ENCODE measurements at places on chromosomes 7 and 10.
A peak's percentile ranks its signal among the peaks of the same experiment; 100 is the strongest.

DNA sequence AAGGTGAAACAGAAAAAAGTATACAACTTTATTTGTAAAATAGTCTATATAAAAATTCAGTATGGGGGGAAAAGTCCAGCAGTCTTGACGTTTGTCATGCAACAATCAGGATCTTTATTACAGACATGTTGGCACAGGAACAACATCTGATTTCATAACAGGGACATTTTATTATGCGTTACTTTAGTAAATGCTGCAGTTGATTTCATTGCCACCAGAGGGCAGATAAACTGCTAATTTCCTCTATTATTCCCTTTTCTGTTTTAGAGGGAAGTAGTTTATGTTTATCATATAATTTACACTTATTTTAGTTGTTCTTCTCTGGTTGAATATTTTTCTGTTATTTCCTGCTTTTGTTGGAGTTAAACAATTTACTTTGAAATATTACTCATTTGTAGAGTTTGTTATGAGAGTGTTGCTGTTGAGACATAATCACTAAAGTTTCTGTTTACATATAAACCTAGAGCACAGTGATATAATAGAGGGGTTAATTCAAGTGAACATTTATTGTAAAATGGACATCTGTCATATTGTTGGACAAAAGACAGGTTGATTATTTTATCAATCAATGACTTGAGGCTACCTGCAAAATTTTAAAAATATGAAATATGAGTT lies 3.3 kb downstream of the PLXDC2 start:
- no peak for DNase-seq

GRCh38 chr10:32017044-32017443 lies 39.2 kb downstream of the KIF5B start:
- DNase-seq, result no peak

- no peak for DNase-seq
Observed at GRCh38 chr7:7585241-7585928, 18.7 kb downstream of the MIOS start.

- DNase-seq, result no peak
Observed at GRCh38 chr7:4103352-4104091, 578.6 kb upstream of the FOXK1 start.

DNA sequence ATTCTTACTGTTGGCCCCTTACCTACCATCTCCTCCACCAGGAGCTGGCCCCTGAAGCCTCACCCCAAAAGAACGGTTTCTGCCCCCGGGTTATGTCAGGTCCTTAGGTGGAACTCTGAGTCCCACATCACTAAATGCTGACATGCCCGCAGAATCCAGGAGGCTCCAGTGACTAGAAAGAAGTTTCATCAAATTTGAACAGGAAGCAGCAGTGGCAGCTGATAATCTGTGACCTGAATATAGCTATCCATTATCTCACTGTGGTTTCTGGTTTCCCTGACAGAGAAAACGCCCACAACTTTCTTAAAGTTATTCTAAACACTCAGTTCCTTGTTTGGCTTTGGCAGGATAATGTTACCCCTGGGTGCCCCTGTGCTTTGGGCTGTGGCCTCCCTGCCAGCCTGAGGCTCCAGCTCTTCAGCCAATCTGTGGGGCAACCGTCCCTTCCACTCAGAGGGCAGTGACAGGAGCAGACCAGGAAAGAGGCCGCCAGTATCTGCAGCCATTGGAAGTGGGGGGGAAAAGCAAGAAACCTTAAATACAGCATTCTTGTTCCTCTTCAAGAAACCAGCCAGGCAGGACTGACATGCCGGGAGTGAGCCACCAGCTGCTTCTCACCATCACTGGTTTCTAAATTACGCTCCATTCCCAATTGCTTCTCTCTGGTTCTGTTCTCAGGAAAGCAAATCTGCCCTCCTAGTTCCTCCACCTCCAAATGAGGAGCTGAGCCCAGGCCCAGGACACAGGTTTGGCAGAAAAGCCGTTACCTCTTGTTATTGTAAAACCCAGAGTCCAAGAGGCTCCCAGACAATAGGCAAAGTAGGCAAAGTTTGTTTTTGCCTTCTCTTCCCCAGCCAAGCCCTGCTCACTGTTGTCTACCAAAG lies 41.2 kb upstream of the VCL start:
- peak; percentile 25 for DNase-seq

DNA sequence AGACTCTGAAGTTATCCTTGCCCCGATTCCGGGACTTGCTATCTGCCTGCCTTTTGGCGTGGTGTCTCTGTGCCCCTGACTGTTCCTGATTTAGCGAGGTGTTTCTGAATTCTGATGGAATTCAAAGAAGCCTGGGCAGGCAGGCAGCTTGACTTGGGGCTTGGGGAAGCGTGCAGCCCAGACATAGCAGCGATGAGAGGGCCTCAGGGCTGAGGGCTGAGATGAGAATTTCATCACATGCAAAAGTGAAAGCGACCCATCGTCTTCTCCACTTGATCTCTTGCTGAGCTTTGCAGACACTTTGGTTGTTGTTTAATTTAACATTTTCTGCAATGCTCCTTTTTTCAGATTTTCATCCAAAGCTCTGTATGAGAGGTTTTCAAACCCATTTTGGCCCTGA lies 57.8 kb downstream of the TCF7L2 start:
- no peak for DNase-seq

GRCh38 chr7:71679480-71679879 lies 547.5 kb downstream of the GALNT17 start:
- no peak for DNase-seq

- no peak for DNase-seq
Observed at GRCh38 chr7:68676813-68677535, 921.3 kb upstream of the AUTS2 start.
